Stimulated activated CD4-positive, alpha-beta T cell treated with anti-CD3 and anti-CD28 coated beads, Interleukin-2, amount 100 ng/mL, for 24 hours (primary cell): ENCODE measurements at places on chromosomes 6 and 20.

- no peak for DNase-seq
Measured at GRCh38 chr6:55153284-55153683, 21.0 kb upstream of the HCRTR2 start.

- no peak for DNase-seq
Measured at GRCh38 chr6:5091210-5092069, 6.3 kb downstream of the PPP1R3G start.

DNA sequence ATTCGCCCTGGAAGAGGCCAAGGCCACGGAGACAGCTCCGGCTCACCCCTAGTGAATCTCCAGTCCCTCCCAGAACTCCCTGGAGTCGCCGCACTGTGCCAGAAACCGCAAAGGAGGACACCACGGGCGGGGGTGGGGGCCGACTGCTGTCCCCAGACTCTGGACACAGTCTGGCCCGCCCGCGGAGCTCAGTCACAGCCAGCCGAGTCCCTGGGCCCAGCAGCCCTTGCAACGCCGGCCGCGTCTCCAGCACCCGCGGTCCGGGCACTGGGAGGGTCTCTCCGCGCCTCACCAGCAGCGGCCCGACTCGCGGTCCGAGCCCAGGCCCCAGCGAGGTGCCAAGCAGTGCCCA lies 518 bp downstream of the PEX6 start:
- DNase-seq, result peak; percentile 35

- DNase-seq, result no peak
Measured at GRCh38 chr20:24102749-24103333, 114.3 kb upstream of the GGTLC1 start.

- DNase-seq, result no peak
Measured at GRCh38 chr6:138263963-138264362, 45.7 kb upstream of the PBOV1 start.

GRCh38 chr6:51704932-51705540 lies 382.4 kb downstream of the PKHD1 start:
- DNase-seq, result no peak

- no peak for DNase-seq
Measured at GRCh38 chr20:59393142-59393541, 92.7 kb downstream of the EDN3 start.

DNA sequence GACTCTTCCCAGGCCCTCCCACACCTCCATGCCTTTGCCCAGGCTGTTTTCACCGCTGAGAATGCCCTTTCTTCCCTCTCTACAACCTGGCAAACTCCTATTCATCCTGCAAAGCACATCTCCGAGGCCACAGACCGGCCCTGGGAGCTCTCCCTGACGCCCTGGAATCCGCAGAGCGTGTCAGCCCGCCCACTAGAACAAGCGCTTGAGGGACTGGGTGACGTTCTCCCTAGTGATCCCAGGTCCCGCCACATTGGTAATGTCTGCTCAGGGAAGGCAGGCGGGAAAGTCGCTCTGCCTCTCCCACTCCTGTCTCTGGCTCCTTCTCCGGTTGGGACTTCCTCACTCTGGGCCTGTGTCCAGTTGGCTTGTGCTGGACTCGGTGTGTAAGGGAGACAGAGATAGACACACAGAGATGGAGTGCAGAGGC lies 61.6 kb downstream of the SRC start:
- no peak for DNase-seq

GRCh38 chr20:20024942-20025341 lies 7.8 kb downstream of the NAA20 start:
- DNase-seq, result no peak
